ENCODE measurements at places on chromosomes 16 and 17. TPM values are rescaled to one million over a fixed set of nuclear protein-coding genes. Genes with fewer than 3 reads are reported as not detected.

DNA sequence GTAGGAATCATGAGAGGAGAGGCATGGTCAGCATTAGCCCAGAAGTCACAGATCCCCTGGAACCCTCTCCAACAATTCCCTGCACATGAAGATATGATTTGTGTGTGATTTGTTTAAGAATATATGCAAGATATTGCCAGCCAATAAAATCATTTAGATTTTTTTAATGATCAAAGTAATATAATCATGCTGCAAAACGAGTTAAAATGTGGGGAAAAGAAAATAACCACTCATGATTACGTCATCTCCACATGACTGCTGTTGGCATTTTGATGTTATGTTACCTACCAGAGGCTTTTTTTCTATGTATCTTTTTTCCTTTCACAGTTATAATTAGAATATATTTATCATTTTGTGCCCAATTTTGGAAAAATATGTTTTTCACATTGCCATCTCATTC, 22.4 kb downstream of the SLC35G3 start:
- no peak for DNase-seq

NPIPA1 gene
- 69.2 TPM for total RNA-seq

DNA sequence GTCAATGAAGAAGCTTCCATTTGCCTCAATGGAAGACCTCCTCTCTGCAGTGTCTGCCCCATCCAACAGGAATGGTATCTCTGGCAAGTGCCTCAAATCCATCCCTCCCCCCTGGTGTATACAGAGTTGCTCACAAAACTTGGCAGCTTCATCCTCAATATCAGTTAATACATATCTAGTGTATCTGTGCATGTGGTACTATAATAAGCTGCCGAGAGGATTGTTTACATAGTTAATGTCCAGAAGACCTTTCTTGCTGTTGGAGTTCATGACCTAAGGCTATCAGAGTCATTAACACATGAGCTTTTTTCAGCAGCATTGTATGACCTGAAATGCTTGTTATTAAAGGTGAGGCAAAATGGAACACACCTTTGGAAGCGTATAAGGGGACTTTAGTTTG, 14.0 kb upstream of the RASL10B start:
- no peak for DNase-seq

ST6GALNAC2 gene
- total RNA-seq: 0.83 TPM

DLX4 gene
- total RNA-seq: 0.88 TPM

CFAP119 gene
- 6.9 TPM for total RNA-seq

GRCh38 chr17:44844390-44844830, 3.3 kb upstream of the HIGD1B start:
- DNase-seq: no peak

GRCh38 chr16:86072328-86073102, 173.6 kb downstream of the IRF8 start:
- DNase-seq: no peak

DNA sequence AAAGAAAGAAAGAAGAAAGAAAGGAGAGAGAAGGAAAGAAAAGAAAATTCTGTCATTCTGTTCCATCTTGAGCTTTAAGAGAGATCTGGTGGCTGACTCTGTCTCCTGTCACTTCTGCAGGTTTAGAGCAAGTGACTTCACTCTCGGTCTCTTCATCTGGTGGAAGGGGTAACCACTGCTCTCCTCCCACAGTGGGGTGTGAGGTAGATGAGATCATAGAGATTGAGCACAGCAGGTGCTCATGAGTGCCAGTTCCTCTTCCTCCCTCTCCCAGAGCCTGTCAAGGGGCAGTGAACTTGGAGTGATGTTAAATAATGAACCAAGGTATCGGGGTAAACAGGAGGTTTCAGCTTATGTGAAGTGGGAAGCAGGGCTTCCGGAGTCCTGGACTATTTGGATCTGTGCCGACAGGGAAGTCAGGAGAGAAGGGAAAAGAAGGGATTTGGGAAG, 47.7 kb downstream of the BEAN1 start:
- DNase-seq: peak; percentile 47

TSPOAP1 gene
- 15.0 TPM for total RNA-seq

MYO18A gene
- total RNA-seq: 34.0 TPM

TMC8 gene
- 117 TPM for total RNA-seq

CETP gene
- total RNA-seq: not detected

- DNase-seq: no peak
Measured at GRCh38 chr17:40058186-40058784, 4.1 kb upstream of the MED24 start.

DNA sequence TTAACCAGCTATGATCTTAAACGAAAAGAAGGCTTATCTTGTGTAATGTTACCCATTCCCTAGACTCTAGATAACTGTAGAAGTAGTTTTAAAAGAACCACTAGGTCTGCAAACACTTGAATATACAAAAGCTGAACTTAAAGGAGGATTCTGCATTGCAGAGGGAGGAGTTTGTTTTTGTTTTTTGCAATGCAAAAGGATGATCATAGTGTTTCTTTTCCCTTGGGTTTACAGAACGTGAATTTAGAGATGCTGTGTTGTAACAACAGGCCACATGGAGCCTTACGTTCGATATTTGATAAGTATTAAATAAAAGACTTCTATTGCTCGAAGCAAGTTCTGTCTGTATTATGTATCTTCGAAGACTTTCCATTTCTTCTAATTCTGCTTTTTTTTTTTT, 77.6 kb downstream of the CHD9 start:
- DNase-seq: no peak

DNA sequence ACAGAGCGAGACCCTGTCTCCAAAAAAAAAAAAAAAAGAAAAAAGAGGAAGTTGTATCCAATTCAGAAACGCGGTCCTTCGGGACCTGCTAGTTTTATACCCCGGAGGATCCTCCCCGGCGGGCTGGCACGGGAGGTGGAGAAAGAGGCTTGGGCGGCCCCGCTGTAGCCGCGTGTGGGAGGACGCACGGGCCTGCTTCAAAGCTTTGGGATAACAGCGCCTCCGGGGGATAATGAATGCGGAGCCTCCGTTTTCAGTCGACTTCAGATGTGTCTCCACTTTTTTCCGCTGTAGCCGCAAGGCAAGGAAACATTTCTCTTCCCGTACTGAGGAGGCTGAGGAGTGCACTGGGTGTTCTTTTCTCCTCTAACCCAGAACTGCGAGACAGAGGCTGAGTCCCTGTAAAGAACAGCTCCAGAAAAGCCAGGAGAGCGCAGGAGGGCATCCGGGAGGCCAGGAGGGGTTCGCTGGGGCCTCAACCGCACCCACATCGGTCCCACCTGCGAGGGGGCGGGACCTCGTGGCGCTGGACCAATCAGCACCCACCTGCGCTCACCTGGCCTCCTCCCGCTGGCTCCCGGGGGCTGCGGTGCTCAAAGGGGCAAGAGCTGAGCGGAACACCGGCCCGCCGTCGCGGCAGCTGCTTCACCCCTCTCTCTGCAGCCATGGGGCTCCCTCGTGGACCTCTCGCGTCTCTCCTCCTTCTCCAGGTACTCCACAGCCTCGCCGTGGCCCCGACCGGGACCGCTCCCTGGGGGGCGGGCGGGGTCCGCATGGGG, at the start of gene CDH3:
TSS of gene CDH3 (plus strand) at position 596 of the 779 bp plus-strand sequence. CDS start at position 666, 70 bp downstream.
- no peak for DNase-seq

C16orf92 gene
- not detected for total RNA-seq

GRCh38 chr16:28553776-28554633, at the start of gene SGF29:
SGF29 (plus strand) TSS chr16:28553920; CDS start chr16:28581070, 27,150 bp downstream.
- DNase-seq: peak; percentile 89

TAC4 gene
- total RNA-seq: not detected

GRCh38 chr17:67970783-67971182, 25.5 kb downstream of the C17orf58 start:
- no peak for DNase-seq

DNA sequence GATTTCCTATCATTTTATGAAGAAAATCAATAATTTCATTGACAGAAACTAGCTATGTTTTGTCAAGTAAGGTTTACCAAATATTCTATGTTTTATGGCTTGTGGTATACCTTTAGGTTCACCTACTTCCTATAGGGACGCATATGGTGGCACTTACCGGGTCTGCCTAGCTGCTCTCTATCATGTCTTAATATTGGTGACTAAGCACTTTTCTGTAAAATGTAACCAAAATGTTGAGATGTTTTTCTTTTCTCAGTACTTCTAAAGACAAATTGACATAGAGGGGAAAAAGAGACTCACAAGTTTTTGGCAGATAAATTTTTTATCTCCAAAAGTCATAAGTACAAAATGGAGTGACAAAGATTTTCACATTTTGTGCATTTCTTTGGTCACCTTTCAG, 22.6 kb upstream of the MYH4 start:
- DNase-seq: no peak

GRCh38 chr17:20092973-20093626, 83.9 kb downstream of the SPECC1 start:
- DNase-seq: no peak

GRCh38 chr17:50691550-50692447, 15.9 kb downstream of the ANKRD40 start:
- no peak for DNase-seq

- no peak for DNase-seq
Measured at GRCh38 chr16:64428463-64429113, 693.3 kb downstream of the CDH11 start.

LRRC46 gene
- 0.83 TPM for total RNA-seq

DNA sequence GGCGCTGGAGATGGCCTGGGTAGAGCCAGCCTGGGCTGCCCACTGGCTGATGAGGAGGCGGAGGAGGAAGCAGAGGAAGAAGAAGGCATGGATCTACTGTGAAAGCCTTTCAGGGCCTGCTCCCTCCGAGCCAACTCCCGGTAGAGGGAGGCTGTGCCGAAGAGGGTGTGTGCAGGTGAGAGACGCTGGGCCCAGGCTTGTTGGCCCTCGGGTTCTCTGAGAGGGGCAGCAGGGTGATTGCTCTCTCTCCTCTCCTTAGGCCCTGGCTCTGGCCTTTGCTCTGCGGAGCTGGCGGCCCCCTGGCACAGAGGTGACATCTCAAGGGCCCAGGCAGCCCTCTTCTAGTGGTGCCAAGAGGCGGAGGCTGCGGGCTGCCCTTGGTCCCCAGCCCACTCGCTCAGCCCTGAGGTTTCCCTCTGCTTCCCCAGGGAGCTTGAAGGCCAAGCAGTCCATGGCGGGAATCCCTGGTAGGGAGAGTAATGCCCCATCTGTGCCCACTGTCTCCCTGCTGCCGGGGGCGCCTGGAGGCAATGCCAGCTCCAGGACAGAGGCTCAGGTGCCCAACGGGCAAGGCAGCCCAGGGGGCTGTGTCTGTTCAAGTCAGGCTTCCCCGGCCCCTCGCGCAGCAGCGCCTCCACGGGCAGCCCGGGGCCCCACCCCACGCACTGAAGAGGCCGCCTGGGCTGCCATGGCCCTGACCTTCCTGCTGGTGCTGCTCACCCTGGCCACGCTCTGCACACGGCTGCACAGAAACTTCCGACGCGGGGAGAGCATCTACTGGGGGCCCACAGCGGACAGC, 3.6 kb downstream of the TP53I13 start:
- no peak for DNase-seq

FNDC8 gene
- 0.16 TPM for total RNA-seq

- DNase-seq: no peak
Measured at GRCh38 chr17:65925606-65926307, 266.2 kb downstream of the CEP112 start.

PIRT gene
- total RNA-seq: not detected

Data from CD8-positive, alpha-beta memory T cell (primary cell).